Left colon (tissue), 2 donors: ENCODE measurements at places on chromosomes 5 and 9. TPM values are rescaled to one million over a fixed set of nuclear protein-coding genes. Genes with fewer than 3 reads are reported as not detected.

GRCh38 chr9:107211284-107211923 lies 71.7 kb upstream of the RAD23B start:
- DNase-seq, result no peak

The SREK1 gene
- 49.4 TPM for total RNA-seq

DNA sequence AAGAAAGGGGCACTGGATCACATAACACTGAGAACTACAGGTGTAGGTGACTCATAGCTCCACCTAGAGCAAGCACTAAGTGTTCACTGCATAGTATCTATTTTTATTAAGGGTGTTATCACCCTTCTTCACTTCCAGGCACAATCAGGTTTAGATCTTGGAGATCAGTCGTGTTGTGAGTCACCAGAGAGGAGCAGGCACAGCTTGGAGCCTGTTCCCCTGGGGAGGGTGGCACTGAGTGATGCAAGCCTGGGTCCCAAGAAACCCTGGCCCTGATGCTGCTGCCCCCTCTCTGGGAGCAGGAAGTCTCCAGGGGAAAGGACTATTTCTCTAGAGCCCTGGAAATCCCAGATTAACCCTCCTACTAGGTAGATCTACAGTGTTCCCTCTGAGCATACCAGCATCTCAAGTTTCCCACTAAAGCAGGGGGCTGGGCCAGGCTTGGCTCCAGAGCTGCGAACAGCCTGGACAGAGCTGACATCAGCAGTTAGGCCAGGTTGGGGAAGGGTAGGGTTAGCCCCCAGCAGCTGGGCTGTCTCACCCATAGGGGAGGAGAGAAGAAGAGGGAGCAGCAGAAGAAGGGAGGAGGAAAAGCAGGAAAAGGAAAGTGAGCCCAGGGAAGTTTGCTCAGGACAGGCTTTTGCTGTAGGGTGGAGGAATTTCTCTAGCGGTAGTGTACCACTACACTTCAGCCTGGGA lies 28.1 kb upstream of the SPINK4 start:
- peak; percentile 62 for DNase-seq

The KCNIP1 gene
- total RNA-seq, result 0.22 TPM

The SAXO1 gene
- total RNA-seq, result not detected

The SLC45A2 gene
- 0.73 TPM for total RNA-seq
